NCI-H187 (cell line): ENCODE measurements at places on chromosomes 2 and 18.

DNA sequence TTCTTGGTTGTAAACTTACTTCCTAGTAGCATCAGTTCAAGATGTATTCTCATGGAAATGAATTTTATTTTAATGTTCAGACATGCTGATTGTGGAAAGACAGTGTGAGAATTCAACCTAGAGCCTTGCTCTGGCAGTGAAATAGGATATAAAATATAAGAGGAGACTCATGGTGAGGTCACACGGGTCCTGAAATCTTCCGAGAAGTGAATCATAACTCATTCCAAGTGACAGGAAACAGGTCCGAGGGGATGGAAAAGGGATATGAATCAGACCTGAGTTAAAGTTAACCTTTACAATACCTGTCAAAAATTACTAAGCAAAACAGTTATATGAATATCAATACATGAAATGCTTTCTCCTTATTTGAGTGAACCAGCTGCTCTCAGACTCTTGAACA lies 185.2 kb upstream of the LRRTM1 start:
- DNase-seq: no peak

- no peak for DNase-seq
Observed at GRCh38 chr18:59232309-59233016, 12.5 kb downstream of the GRP start.

GRCh38 chr18:23503963-23504344 lies 643 bp downstream of the RMC1 start:
- no peak for DNase-seq

GRCh38 chr18:48943736-48944527 lies 6.8 kb downstream of the SMAD7 start:
- no peak for DNase-seq

- DNase-seq: no peak
Observed at GRCh38 chr2:105313877-105314276, 15.7 kb downstream of the TGFBRAP1 start.

DNA sequence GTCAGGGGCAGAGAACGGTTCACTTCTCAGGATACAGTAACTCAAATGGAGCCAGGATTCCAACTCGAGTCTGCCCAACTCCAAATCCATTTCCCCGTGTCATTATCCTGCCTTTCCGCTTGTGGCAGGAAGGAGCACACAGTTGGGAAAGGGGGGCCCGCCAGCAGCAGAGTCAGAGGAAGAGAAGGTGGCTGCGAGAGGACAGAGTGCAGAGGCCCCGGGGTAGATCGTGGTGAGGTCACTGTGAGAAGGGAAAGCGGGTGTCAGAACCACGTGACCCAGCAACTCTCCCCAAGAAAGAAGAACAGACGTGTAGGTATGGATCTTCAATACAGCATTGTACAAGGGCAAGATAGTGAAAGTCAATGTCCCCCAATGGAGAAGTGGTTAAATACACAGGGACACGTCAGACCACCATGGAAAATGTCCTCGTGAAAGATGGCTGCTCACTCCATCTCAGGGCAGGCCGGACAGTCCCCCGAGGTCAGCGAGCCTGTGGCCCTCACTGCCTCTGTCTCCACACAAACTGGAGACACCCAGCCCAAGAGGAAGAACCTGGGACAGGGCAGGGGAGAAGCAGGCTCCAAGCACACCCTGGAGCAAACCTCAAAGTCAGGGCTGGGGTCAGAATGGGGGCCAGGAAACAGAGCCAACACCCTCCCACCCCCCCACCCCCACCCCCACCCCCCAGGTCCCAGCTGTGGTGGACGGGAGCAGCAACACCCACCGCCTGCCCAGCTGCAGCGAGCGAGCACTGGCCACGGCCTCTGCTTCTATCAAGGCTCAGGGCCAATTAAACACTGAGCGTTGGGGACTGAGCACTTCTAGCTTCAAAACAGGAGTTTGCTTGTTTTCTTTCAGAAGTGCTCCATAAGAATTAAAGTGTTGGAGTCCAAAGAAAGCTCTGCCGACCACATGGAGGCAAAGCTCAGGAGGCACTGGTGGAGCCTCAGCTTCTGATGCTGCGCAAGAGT lies 92.7 kb downstream of the EIPR1 start:
- no peak for DNase-seq
